Foreskin fibroblast (primary cell): ENCODE measurements at places on chromosomes 5 and 9.

GRCh38 chr5:7856855-7857254, 5.9 kb upstream of the CFAP90 start:
- DNase-seq: peak; percentile 32

DNA sequence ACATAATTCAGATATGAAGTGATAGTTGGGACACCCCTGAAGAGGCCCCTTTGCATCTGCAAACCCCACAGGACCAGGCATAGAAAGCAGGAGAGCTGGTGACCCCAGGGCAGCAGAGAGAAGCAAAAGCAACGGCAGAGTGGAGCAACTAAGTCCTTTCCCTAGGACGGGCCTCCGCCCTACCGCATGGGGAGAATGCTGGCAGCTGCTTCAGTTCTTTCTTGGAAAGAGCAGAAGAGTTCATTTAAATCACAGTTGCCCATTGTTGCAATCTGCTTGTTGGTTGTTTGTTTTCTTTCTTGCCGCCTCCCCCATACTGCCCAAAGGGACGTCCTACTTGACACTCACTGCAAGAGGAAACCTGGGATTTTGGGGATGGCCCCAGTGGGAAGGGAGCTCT, 126.2 kb downstream of the ADAMTS16 start:
- no peak for DNase-seq

DNA sequence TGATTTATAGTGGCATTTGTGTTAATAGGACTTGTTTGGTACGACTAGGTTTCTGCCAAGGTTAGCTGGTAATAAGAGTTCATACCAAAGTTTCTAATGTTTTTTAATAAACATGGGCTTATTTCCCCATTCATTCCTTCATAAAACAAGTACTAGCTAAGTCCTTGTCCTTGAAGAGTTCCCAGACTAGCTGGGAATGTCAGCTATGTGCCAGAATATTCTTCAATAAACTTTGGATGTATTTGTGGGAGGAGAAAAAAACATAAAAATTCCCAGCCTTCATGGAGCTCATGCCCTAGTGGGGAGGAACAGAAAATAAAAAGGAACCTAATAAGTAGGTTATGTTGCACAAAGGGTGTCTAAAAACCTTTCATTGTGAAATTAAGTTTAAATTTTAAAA, 176.9 kb downstream of the DENND1A start:
- DNase-seq: no peak

DNA sequence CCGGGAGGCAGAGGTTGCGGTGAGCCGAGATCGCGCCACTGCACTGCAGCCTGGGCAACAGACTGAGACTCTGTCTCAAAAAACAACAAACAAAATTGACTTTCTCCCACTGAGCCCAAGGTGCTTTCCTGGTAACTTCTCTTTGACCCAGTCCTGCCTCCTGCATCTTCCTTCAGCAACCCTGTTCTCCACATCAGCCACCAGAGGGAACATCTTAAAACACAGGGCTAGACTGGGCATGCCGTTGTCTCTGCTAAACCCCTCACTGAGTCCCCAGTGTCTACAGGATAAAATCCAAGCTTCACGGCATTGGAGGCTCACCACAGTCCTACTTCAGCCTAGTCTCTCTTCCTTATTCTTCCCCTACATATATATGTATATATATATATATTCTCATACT, 39.8 kb upstream of the KCNMB1 start:
- peak; percentile 5 for DNase-seq

DNA sequence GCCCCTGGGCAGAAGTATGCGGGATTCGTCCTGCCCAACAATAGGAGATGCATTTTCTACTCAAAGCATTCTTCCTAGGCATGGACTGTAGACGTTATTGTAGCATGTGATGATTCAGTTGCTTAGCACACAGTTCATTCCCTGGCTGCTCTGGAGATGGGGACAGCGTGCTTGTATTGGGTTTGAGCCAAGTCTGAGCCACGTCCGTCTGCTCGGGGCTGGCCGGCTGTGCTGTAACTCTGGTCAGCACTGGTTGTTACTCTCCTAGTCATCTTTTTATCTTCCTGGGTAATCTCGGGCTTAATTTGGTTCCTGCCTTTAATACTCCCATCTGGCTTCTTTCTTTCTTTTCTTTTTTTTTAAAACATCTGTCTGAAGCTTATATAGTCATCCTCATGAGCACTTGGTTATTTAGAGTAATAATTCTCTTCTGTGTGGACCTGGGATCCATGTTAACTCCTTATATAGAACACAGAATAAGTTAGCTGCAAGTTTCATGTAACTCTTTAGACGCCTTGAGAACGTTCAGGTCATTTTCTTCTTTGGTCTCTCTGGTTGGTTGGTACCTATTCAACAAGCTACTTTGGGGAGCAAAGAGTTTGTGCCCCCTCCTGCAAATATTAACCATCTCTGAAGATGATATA, 118.8 kb upstream of the RPS23 start:
- peak; percentile 99 for DNase-seq

- DNase-seq: no peak
These were observed 108.8 kb downstream of the SLC12A2 start for GRCh38 chr5:128192368-128192767.

DNA sequence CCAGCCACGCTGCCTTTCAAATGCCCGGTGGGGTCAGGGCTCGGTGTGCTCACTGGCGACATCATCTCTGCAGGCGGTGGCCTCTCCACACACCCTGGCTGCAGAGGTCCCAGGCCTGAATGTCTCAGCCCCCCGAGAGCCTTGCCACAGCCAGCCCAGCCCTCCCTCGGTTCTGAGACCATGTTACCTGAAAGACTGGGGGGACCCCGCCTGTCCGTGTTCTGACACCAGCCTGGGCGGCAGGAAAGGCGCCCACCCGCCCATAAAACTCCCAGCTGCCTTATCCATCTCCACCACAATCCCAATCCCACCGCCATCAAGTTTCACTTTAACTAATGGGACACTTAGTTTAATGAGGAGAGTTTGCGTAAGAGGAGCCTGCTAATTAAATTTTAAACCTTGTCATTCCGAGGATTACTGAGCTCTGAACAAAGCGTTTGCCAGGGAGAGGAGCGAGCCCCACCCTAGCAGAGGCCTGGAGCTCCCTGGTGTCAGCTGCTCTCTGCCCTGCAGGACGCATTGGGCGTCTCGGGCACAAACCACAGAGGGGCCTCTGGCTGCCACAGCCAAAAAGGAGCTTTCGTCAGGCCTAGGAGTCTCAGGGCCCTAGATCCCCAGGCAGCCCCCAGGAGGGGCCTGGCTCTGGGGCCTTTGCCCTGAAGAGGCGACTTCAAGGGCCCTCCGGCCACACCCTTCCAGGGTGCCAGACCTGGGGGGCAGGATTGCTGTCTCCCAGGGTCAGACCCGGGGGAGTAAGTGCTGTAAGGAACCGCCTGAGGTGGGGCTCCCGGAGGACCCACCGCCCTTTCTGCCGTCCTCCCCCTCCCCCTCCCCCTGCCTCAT, 15.3 kb downstream of the LHX3 start:
- DNase-seq: peak; percentile 33

GRCh38 chr5:174811438-174811837, 87.1 kb downstream of the MSX2 start:
- DNase-seq: no peak

- no peak for DNase-seq
These were observed 1104.8 kb upstream of the C9orf72 start for GRCh38 chr9:28678097-28678496.

GRCh38 chr9:113581865-113582697, 118.6 kb downstream of the RGS3 start:
- peak; percentile 87 for DNase-seq

DNA sequence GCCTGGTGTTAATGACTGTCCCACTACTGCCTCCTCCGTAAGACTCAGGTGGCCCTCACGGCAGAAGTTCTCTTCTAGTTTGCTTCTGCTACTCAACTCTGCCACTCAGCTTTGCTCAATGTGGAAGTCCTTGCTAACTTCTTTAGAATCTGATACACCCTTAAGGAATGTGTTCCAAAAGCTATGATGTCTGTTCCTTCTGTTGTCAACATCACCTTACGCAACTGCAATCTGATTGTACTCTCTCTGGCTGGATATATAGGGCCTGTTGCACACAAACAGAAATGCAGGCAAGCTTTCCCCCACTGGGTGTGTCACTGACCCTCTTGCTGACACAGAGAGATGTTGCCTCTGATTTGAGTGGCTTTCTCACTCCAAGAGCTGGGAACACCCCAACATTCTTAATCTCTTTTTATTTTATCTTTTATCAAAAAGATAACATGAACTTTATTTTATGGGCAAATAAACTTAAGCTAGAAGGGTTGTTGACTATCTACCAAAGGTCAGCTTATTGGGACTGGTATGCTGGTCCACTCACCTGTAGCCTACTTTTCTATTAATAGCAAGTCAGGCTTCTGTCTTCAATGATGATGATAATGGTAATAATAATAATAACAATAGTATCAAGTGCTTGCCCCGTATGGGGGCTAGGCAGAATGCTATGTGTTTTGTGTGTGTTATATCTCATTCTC, 25.2 kb downstream of the TMEM252 start:
- peak; percentile 14 for DNase-seq

- no peak for DNase-seq
These were observed 710 bp upstream of the WDR55 start for GRCh38 chr5:140664030-140664358.
